Esophagus squamous epithelium (tissue), 5 donors: ENCODE measurements at places on chromosomes 4 and X.

DNA sequence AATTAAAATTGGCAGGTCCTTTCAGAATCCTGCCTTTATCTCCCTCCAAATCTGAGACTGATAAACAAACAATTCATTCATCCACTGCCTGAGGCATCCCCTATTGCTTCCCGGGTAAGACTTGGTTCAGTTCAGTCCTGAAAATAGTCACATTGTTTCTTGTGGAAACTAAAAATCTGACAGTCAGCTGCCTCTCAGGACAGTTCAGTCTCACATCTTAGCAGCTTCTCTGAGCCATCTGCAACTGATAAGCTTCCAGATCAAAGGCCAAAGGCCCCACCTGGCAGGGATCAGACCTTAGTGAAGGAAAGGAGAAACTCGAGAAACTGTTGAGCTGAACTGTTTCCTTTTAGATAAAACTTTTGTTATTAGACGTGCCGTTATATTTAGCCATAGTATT lies 264.5 kb downstream of the IL15 start:
- no peak for DNase-seq

DNA sequence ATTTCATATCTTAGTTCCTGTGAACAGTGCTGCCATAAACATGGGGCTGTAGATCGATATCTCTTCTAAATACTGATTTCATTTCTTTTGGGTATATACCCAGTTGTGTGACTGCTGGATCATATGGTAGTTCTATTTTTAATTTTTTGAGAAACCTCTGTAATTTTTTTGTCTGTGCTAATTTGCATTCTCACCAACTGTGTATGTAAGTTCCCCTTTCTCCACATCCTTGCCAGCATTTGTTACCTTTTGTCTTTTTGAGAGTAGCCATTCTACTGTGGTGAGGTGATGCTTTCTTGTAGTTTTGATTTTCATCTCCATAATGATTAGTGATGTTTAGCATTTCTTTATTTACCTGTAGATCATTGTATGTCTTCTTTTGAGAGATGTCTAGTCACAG lies 2086.5 kb upstream of the TENM3 start:
- DNase-seq = no peak

DNA sequence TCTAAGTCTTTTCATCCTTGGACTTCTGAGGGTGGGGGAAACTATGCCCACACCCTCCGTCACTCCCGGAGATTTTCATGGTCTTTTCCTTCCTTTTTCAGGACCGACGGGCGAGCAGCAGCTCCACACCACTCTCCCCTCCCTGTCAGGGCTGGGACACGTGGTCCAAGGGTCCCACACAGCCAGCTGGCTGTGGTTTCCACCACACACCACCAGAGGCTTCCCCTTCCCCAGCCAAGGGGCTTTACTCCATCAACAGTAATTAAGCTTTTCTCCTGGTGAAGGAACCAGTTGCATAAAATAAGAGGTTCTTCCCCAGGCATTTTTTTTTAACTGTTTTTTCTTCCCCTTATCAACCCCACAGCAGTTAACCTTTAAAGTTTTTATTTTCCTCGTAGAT lies 453.9 kb downstream of the GPAT3 start:
- no peak for DNase-seq

GRCh38 chrX:133183806-133184205 lies 34.3 kb downstream of the TFDP3 start:
- no peak for DNase-seq

DNA sequence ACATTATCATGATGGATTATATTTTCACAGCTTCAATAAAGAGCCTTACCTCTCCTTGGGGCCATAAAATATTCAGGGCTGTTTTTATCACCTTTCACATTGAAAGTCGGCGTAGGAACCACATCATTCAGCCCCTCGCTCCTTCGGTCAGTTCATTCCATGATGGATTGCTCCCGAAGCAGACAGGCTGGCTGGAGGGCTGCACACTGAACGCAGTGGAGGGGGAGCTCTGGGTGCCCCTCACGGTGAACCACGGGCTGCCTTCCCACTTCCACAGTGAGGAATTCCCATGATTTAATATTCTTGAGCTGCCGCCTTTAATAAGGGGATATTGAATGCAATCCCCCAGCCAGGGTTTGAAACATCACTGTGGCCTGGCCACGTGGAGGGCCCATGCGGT lies 16.0 kb downstream of the PPP2R2C start:
- no peak for DNase-seq
